B cell (primary cell): ENCODE measurements at places on chromosomes 5 and 9. TPM values are rescaled to one million over a fixed set of nuclear protein-coding genes. Genes with fewer than 3 reads are reported as not detected.
A peak's percentile ranks its signal among the peaks of the same experiment; 100 is the strongest.

DNA sequence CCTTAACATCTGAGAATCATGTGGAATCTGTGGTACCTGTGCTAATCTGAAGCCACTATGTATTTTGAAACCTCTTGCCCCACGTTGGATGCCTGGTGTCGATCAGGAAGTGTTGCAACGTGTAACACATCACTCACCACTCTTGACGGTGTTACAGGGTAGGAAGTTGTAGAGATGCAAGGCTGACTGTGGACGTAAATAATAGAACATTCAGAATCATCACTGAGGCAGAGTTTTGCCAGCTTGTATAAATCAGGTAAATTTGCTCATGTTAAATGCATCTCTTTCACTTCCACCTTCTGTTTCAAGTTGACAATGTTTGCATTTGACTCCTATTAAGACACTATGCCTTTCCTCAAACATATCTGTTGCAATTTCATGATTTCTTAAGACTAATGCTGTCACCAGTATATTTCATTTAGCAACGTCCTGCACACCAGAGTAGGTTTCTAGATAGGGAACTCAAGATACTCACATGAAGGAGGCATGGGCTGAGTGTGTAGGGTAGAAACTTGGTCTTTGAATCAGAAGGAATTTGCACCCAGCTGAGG lies 38.1 kb downstream of the BASP1 start:
- H3K36me3 ChIP-seq = peaks cover 10% of the 10 kb centered on the region
- peaks cover 54% of the 10 kb centered on the region for H3K4me1 ChIP-seq

Gene RAPGEF1
- 439 and 447 TPM in 2 replicates for total RNA-seq

DNA sequence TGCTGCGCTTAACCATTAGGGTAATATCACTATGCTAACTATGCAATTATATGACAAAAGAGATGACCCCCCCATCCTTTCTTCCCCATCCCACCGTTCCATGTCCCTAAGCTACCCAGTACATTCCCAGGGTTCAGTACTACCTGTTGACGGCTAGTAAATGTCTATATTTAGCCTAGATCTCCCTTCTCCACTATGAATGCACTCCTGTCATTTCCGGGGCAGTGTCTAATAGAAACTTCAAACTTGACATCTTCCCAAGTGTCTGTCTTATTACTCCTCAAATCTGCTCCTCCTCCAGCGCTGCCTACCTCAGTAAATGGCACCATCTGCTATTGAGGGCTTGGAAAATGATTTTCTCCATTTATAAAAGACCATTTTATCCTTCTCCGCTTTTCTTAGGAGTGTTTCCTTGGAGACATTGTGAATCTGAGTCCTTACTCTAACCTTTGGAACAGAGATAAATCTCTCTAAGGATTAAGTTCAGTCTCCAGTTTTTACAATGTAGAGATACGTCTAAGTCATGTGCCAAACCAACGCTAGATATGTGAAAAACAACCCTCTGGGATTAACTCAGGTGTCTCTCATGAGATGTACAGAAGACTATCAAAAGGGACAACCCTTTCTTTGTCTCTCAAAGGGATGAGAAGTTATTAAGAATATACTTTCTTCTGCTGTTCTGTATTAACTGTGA lies 114.9 kb downstream of the BNC2 start:
- H3K36me3 ChIP-seq = no peaks in the 10 kb centered on the region
- no peak overlapping the region for H3K4me3 ChIP-seq
- no peak for DNase-seq
- H3K27ac ChIP-seq = no peak overlapping the region
- H3K27me3 ChIP-seq = no peaks in the 10 kb centered on the region
- H3K4me1 ChIP-seq = no peaks in the 10 kb centered on the region

GRCh38 chr9:76297721-76298239 lies 96.4 kb downstream of the RFK start:
- no peaks in the 10 kb centered on the region for H3K4me1 ChIP-seq
- H3K27ac ChIP-seq = no peak overlapping the region
- no peaks in the 10 kb centered on the region for H3K36me3 ChIP-seq
- no peaks in the 10 kb centered on the region for H3K27me3 ChIP-seq

DNA sequence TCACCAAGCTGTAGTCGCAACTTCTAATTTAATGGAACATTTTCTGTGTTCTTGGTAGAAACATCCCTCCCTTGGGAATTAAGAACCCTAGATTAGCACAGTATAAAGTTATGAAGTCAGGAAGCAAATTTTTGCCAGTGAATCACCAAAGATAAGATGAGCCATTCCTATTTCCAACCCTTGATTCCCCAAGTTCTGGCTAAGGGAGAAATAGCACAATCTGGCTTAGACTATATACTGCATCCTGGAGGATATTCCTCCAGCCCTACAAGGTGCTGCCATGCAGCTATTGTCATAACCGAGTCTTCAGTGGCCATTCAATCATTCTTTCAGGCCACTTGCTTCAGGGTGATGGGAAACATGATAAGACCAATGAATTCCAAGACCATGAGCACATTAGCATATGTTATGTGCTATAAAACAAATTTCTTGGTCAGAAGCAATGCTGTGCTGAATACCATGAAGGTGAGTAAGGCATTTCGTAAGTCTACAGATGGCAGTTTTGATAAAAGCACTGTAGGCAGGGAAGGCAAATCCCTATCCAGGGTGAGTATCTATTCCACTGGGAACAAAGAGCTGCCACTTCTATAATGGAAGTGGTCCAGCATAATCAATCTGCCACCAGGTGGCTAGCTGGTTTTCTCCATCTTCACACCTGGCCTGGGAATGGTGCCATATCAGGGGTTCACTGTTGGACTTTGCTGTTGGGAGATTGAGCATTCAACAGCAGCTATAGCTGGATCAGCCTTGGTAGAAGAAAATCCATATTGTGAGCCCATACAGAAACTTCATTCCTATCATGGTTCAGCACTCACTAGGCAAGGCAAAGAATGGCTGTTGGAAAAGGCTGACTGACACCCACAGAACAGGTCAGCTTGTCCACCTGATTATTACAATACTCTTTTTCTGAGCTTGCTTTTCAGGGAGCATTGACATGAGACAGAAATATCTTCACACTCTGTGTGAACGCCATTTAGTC lies 19.6 kb upstream of the ARL15 start:
- no peak overlapping the region for H3K27ac ChIP-seq
- no peaks in the 10 kb centered on the region for H3K4me1 ChIP-seq
- H3K36me3 ChIP-seq = no peaks in the 10 kb centered on the region
- DNase-seq = no peak

Gene NPR3
- not detected in 2 replicates for total RNA-seq

DNA sequence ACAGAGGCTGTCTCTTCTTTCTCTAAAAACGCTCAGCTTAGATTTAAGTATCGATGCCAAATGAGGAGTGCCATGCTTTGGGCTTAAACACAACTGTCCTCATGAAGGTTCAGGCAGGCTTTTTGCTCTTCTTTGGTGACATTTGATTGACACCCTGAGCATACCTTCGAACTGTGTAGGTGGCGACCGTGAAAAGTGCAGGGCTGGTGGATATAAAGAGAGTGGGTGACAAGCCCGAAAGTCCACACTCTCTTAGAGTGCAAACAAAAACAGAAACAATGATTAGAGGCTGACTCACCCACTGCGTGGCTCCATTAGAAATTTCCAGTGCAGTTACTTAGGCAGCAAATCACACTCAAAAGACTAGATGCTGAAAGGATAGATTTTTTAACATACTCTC lies 141.7 kb downstream of the SYK start:
- H3K27ac ChIP-seq = no peak overlapping the region
- H3K36me3 ChIP-seq = no peaks in the 10 kb centered on the region
- no peak overlapping the region for H3K4me3 ChIP-seq
- DNase-seq = no peak

- H3K27me3 ChIP-seq = no peaks in the 10 kb centered on the region
- no peaks in the 10 kb centered on the region for H3K36me3 ChIP-seq
- H3K27ac ChIP-seq = no peak overlapping the region
- no peak overlapping the region for H3K4me3 ChIP-seq
- DNase-seq = no peak
Measured at GRCh38 chr5:52859628-52860027, 71.9 kb downstream of the ITGA1 start.

Gene COL27A1
- 0.27 TPM in 2 replicates for total RNA-seq

Gene PDE6A
- not detected in 2 replicates for total RNA-seq

DNA sequence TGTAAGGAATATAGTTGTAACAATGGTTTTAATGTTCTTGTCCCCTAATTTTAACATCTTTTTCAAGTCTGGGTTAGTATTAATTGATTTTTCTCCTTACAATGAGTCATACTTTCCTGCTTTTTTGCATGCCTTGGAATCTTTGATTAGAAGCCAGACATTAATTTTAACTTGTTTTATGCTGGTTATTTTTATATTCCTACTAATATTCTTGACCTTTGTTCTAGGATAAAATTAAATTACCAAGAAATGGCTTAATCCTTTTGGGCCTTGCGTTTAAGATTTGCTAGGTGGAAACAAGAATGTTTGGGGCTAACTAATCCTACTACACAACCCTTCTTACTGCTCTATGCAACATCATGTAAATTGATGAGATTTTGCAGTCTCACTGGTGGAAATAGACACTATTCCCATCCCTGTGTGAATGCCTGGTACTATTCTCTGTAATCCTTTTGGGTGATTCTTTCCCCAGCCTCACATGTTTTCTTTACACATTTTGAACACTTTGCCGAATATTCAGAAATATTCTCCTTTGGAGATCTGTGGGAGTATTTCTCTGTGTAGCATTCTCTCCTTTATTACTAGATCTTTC lies 47.2 kb downstream of the ZCCHC7 start:
- no peak for DNase-seq
- H3K4me1 ChIP-seq = peaks cover 21% of the 10 kb centered on the region
- no peaks in the 10 kb centered on the region for H3K27me3 ChIP-seq
- H3K36me3 ChIP-seq = peaks cover 26% of the 10 kb centered on the region
- H3K4me3 ChIP-seq = no peak overlapping the region

GRCh38 chr9:128143525-128144238 lies 5.6 kb upstream of the LCN2 start:
- DNase-seq = no peak
- H3K4me1 ChIP-seq = peaks cover 9% of the 10 kb centered on the region
- H3K27me3 ChIP-seq = no peaks in the 10 kb centered on the region
- H3K36me3 ChIP-seq = no peaks in the 10 kb centered on the region
- H3K4me3 ChIP-seq = no peak overlapping the region

DNA sequence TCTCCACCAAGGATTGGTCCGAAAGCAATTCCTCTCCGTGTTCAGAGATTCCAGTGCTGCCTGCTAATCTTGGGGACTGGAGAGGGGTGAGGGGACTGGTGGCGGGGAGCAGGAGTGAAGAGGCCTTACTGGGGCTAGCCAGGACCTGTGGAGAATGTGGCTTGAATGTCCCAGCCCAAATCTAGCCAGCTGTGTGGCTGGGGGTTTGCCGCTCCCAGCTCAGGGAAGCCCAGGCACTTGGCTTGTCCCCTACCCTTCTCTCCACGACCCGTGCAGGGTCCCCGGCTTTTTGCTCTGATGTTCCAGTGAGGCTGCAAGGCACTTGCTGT lies 2.4 kb downstream of the N4BP3 start:
- H3K27ac ChIP-seq = peak overlapping the region; percentile 89
- no peaks in the 10 kb centered on the region for H3K27me3 ChIP-seq
- peaks cover 68% of the 10 kb centered on the region for H3K4me1 ChIP-seq
- H3K36me3 ChIP-seq = peaks cover 11% of the 10 kb centered on the region
- peak overlapping the region; percentile 73 for H3K4me3 ChIP-seq
- DNase-seq = peak; percentile 62

Gene SERINC5
- 9.5 and 11.4 TPM in 2 replicates for total RNA-seq

Gene BRIX1
- total RNA-seq = 26.4 and 29.3 TPM in 2 replicates

DNA sequence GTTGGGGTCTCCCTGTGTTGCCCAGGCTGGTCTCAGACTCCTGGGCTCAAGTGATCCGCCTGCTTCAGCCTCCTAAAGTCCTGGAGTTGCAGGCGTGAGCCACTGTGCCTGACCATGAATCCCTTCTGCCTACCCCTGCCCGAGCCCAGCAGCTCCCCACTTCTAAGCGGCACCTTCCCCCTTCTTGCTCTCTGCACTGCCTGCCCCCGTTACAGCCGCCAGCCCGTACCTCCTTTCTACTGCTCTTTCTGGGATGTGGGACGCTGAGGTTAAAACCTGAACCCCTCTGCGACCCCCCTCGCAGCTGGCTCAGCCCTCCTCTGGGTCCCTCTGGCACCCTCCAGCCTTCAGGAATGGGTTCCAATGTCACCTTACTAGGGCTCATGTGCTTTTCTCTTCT lies 249.6 kb downstream of the PBX3 start:
- no peaks in the 10 kb centered on the region for H3K27me3 ChIP-seq
- DNase-seq = no peak
- no peak overlapping the region for H3K27ac ChIP-seq

Gene SLC4A9
- total RNA-seq = not detected in 2 replicates

Gene ACOT12
- total RNA-seq = not detected in 2 replicates

Gene NUTM2F
- not detected in 2 replicates for total RNA-seq

Gene SV2C
- 0.07 TPM in 1 of 2 replicates, not detected in the other for total RNA-seq

DNA sequence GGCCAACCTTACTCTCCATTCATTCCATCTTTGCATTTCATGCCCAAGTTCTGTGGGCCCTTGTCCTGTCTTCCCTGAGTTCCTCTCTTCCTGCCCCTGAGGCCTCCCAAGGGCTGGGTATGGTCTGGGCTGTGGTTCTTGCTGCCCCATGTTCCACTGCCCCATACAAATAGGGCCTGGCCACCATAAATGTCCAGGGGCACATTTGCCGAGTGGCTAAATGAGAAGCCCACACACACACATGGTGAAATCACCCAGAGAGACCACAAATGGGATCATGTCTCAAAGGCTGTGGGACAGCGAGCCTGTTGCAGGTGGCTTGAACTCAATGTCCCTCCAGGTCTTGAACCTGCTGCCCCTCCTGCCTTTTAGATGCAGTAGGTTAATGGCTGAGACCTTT lies 1.2 kb downstream of the TIFAB start:
- H3K4me1 ChIP-seq = no peaks in the 10 kb centered on the region
- no peaks in the 10 kb centered on the region for H3K27me3 ChIP-seq
- no peak overlapping the region for H3K4me3 ChIP-seq
- no peak overlapping the region for H3K27ac ChIP-seq

Gene SPATA31D4
- total RNA-seq = not detected in 2 replicates

Gene NR5A1
- not detected in 2 replicates for total RNA-seq

Gene RASGEF1C
- not detected in 2 replicates for total RNA-seq

- no peak for DNase-seq
- H3K27me3 ChIP-seq = no peaks in the 10 kb centered on the region
- no peak overlapping the region for H3K27ac ChIP-seq
- H3K4me3 ChIP-seq = no peak overlapping the region
Measured at GRCh38 chr9:90722071-90722470, 79.4 kb upstream of the DIRAS2 start.

Gene HAVCR1
- 0.22 TPM in 1 of 2 replicates, not detected in the other for total RNA-seq

- no peak for DNase-seq
- peak overlapping the region; percentile 96 for H3K27ac ChIP-seq
- peaks cover 2% of the 10 kb centered on the region for H3K36me3 ChIP-seq
Measured at GRCh38 chr5:76406014-76406413, 2.9 kb downstream of the IQGAP2 start.

GRCh38 chr5:94266170-94266569 lies 352.2 kb downstream of the KIAA0825 start:
- no peaks in the 10 kb centered on the region for H3K27me3 ChIP-seq
- no peak for DNase-seq
- no peaks in the 10 kb centered on the region for H3K4me1 ChIP-seq

Gene TMEM161B
- total RNA-seq = 32.2 and 33.8 TPM in 2 replicates

Gene QRFP
- not detected in 2 replicates for total RNA-seq
